Activated CD4-positive, alpha-beta T cell treated with anti-CD3 and anti-CD28 coated beads, Interleukin-2, amount 10 ng/mL, durations not matched to agents 7 days and 5 days (primary cell): ENCODE measurements at places on chromosomes 2 and 18.

DNA sequence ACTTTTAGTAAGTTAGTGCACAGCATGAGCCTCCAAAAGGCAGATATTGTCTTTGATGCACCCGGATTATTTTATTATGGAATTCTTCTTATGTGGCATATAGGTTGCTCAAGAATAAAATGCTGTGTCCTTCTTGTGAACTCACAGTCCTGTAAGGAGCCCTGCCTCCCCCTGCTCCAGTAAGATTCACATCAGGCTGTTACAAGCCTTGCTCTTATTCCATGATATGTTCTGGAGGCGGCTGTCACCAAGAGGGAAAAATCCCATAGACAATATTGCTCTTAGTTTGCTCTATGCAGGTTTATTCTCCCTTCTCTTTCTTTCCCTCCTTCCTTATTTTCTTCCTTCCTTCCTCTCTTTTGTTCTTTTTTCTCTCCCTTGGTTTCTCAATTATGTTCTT, 182.3 kb downstream of the MYT1L start:
- DNase-seq, result no peak

DNA sequence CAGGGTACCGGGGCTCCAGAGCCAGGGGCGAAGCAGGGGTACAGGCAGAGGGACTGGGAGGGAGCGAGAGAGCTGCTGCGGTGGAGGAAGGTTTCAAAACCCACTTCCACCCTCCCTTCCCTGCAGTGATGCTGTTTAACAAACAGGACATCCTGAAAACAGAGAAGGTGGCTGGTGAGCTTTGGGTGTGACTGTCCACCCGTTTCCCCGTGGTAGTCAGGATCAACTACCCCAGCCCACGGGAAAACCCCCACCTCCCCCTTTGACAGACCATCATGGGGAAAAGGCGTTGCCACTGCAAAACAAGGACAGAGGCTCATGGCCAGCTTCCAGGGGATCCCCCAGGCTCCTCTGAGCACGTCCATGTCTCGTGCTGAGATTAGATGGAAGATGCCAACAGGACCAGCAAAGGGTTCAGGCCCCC, 12.9 kb downstream of the TMEM185B start:
- no peak for DNase-seq

DNA sequence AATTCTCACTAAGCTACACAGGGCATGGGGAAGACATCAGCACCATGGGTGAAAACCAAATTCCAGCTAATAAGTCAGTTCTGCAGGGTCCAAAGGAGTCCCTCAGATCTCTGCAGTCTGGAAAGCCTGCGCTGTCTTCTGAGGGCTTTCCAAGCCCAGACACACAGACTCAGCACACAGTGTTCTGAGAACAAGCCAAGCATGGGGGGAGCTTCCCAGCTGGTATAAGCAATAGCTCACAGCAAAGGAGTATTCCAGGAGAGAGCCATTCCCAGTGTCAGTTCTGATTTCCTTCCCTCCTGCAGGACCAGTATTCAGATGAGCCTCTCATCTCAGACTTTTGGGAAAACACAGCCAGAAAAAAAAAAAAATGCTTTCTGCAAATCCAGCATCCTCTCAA, 370.8 kb downstream of the TNS1 start:
- no peak for DNase-seq

GRCh38 chr18:21978546-21979170, 190.7 kb upstream of the GATA6 start:
- no peak for DNase-seq

GRCh38 chr2:187769437-187769836, 215.2 kb upstream of the TFPI start:
- DNase-seq, result no peak

- DNase-seq, result peak; percentile 76
Measured at GRCh38 chr2:231104115-231104713, 20.6 kb downstream of the HTR2B start.

- no peak for DNase-seq
Measured at GRCh38 chr2:234415706-234416105, 81.2 kb downstream of the ARL4C start.

DNA sequence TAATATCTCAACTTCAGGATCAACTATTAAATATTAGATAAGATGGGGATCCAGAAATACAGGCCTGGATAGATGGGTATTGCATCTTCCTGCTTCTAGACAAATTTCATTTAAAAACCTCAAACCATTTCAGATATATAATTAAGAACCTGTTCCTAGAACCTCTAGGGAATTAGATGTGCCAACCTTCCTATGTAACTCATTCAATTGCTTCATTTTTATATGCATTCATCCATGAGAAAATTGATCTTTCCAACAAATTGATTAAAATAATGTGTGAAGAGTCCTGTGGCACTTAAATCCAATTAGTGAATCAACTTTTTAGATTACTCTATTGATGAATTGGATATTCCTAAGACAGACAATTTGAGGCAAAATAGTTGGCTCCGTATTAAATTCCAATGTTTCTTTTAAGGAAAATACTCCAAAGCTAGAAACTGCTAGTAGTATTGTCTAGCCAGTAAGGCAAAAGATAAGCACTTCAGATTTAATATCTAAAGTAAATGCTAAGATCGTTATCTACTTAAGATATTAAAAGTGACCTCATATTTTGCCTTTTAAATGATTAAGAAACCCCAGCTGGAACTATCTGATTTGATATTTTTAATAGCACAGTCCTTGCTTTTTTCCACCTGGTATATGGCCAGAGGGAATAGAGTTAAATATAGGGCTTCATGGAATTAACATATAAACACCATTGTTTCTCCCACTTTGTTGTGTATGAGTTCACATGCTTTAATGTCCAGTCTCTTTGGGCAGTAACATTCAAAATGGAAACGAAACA, 35.8 kb downstream of the DARS1 start:
- DNase-seq, result no peak
